ENCODE measurements at places on chromosomes 1 and 21. TPM values are rescaled to one million over a fixed set of nuclear protein-coding genes. Genes with fewer than 3 reads are reported as not detected.

DFFA gene
- polyA plus RNA-seq: 13.1 TPM

OVAAL gene
- 0.14 TPM for polyA plus RNA-seq

UMODL1 gene
- 1.4 TPM for polyA plus RNA-seq

COL6A1 gene
- 115 TPM for polyA plus RNA-seq

DNAI4 gene
- polyA plus RNA-seq: 4.9 TPM

INPP5B gene
- 24.8 TPM for polyA plus RNA-seq

GPX7 gene
- 22.2 TPM for polyA plus RNA-seq

- no peak for DNase-seq
Observed at GRCh38 chr1:3350506-3351261, 103.8 kb upstream of the ARHGEF16 start.

DNA sequence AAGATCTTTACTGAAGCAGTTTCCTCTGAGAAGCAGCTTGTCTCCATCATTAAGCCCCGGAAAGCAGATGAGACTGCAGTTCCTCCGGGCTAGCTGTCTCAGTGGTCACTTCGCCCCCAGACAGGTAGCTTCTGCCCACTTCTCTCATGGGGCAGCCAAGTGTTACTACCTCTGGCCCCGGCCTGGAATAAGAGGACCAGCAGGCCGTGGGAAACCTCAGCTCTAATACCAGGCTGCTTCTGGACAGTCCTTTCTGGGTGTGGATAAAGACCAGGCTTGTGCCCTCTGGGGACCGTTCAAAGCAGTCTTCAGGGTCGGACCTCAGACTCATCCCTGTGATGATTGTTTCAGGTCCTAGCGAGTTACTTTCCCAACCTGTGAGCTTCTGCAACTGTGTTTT lies 54.8 kb downstream of the RUNX3 start:
- no peak for DNase-seq

DNA sequence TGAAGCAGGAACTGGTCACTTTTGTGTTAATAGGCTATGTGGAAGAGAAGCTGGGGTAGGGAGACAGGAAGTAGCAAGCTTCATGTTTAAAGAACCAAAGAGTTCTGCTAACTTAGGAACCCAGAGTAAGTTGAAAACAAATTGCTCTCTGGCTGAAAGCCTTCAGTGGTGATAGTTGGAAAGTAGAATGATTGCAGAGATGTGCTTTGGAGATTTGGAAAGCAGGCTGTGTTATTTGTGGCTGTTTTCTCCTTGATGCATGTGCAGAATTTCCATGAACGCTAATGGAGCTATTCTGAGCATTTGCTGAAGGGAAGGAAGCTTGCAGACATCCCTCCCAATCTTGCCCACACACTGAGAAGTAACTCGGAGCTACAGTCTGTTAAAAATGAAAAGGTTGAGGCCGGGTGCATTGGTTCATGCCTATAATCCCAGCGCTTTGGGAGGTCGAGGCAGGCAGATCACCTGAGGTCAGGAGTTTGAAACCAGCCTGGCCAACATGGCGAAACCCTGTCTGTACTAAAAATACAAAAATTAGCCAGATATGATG lies 45.7 kb downstream of the TCEANC2 start:
- DNase-seq: no peak

DNA sequence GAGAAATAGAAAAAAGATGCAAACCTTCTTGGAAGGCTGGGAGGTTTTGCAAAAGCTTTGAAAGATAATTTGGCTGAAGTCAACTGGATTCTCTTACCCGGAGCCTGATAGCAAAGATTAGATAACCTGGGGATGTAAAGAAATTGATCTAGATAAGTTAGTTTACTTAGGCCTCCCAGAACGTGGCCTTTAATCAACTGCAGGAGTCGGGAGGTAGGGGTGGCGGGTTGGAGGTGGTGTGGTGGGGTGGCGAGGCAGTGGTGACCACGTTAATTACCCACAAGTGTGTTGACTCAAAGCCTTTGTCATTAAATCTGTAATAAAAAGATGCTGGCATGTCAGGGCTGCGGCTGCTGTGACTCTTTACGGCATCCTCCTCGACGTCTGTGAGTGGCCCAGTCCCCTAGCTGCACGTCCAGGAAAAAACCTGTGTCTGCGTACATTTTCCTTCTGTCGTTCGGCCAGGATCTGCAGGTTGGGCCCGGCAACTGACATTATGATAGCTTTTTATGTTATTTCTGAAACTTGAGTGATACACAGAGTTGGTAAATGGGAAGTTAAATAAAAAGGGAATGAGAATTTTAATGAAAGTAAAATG lies 51.1 kb upstream of the B3GALT2 start:
- DNase-seq: no peak

DNA sequence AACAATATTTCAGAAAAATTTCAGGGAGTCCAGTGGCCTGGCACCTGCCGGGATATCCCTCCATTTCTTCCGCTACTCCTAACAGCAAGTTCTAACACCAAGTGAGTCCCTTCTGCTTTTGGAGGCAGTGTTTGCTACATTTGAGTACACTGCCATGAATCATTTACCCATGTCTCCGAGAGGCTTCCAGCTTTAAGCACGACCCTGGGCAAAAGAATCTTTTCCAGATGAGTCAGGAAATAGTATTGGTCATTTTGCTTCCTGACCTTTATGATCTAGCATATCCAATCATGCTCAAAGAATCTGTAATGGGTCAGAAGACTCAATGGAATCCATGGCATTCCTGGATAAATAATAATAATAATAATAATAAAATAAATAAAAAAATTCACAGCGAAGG lies 60.7 kb upstream of the FMN2 start:
- DNase-seq: no peak

GRCh38 chr1:65346190-65346589 lies 36.8 kb downstream of the DNAJC6 start:
- DNase-seq: no peak

DNA sequence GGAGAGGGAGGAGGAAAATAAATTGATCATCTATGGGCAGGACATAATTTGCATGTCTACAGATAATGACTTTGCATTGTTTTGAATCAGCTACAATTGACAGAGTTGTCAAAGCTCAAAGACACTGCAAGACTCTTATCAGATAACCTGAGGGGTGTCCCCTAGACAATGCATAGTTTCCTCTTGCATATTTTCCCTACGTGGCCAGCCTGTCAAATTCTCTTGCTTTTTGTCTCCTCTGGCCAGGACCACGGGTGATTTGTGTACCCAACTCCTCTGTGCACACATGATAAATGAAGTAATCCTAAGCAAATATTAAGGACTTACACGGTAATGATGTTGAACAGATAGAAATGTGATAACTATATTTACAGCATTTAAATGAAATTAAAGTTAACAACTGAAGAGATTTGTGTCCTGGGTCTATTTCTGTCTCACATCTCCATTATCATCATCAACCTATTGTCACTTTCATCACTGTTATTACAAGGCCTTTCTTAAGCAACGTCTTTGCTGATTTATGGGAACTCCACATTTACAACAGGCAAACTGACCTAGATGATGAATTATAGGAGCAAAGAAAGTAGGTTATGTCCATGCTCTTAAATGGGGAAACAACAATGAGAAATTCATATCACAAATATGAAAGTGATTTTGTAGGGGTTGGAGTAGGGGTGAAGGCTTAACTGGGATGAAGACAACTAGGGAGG lies 18.8 kb downstream of the BATF3 start:
- no peak for DNase-seq

GRCh38 chr1:18751425-18751824 lies 108.0 kb downstream of the TAS1R2 start:
- DNase-seq: no peak

- no peak for DNase-seq
Observed at GRCh38 chr1:119679223-119679622, 31.2 kb upstream of the ZNF697 start.

- DNase-seq: no peak
Observed at GRCh38 chr21:33063375-33063883, 6.5 kb upstream of the OLIG1 start.

DNA sequence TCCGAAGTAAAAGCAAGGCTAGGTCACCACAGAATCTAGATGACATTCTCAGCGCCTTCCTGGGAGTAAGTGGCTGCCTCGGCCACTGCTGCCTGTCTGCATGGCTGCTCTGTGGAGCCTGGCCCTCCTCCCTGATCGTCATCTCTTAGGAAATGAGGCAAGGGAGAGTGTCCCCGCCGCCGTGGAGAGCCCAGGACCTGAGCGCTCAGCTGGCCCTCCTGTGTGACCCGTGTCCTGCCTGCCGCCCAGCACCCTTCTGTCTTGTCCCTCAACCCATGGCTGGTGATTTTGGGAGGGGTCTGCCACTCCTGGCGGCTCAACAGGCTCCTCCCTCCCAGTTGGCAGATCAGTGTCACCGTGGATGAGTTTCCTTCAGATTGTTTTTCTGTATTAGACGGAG lies 156.4 kb upstream of the COL6A1 start:
- no peak for DNase-seq

- no peak for DNase-seq
Observed at GRCh38 chr1:14919289-14919688, 234.3 kb upstream of the TMEM51 start.

- DNase-seq: no peak
Observed at GRCh38 chr1:116365353-116365780, 7.7 kb upstream of the ATP1A1 start.

DNA sequence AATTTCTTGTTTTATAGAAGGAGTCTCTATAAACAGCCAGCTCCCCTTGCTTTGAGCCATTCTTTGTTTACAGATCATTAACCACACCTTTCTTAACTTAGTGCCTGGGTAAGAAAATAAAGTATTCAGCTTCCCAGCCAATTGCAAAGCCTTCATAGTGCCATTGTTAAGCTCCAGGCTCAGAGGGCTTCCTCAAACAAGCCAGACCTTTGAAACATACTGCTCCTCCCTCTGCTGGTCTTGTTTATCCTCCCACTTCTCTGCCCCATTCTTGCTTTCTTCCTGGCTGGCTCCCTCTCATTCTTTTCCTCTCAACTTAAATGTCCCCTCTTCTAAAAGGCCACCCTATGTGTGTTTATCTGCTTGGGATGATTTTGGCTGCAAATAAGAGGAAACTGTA lies 319.4 kb upstream of the ST6GALNAC5 start:
- no peak for DNase-seq
